Activated T-cell treated with anti-CD3 and anti-CD28 coated beads, Interleukin-2, amount 50 U/mL, for 4 hours (primary cell): ENCODE measurements at places on chromosomes 5 and 9.

DNA sequence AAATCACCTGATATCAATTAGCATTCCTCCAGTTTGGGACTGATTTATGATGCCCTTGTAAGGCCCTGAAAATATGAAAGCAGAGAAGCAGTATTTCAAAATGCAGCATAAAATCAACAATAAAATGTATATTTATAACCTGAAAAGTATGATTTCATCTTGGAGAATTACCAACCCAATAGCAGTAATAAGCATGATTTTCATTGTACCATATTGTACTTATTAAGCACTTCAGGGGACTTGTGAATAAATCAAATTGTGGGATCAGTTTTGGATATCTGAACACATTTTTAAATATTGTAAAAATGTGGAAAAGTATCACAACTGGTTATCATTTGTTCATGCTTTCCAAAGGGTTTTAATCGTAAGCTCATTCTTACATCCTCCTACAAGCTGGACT, 250.8 kb downstream of the DMRT2 start:
- DNase-seq = no peak

DNA sequence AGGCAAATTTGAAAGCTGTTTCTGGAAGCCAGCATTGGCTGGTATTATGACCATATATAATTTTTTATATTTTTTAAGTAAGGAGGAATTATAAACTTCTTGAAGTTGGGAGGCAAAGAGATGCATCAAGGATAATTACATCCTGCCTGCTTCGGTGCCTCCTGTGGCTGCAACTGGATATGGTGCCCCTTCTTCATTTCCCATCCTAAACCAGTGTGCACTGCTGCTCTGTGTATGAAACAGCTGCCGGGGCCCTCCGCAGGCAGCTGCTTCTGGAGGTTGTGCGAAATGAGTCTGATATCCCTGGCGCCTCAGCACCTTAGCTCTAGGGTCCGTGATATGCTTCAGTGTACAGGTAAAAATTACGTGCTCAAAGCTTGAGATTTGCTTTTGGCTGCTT, 304.2 kb downstream of the ENC1 start:
- DNase-seq = no peak

DNA sequence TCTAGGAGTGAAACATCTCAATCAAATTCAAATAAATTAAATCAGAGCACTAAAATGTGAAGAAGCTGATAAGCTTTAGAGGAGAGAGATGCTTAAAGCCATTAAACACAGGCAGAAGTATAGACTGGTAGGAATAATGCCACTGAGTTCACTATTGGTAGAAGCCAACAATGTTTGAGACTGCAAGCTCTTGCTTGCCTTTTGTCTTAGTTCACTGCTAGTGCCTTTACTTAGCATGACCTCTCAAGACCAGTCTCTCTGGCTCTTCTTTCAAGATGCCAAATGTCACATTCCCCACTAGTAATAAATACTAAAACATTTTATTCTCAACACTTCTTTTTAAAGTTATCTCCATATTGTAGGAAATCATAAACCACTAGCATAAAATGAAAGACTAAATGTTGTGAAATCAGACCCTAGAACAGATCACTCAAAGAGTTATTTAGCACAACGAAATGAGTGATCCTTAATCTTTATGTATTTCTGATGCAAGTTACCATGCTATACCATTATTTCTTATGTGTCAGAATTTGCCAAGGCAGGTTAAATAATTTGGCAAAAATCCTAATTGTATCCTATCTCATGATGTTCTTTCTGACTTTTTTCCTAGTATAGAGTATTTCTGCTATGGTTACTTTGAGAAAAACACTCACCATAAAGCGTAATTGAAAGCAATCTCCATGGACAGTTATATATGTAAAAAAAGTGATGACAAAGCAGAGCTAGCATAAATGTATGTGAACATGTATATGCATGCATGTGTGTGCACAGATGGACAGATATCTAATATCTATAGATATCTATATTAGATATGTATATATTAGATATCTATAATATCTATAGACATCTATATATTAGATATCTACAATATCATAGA, 57.5 kb downstream of the PJA2 start:
- no peak for DNase-seq

GRCh38 chr5:73204332-73204731, 31.3 kb downstream of the TMEM174 start:
- DNase-seq = no peak

DNA sequence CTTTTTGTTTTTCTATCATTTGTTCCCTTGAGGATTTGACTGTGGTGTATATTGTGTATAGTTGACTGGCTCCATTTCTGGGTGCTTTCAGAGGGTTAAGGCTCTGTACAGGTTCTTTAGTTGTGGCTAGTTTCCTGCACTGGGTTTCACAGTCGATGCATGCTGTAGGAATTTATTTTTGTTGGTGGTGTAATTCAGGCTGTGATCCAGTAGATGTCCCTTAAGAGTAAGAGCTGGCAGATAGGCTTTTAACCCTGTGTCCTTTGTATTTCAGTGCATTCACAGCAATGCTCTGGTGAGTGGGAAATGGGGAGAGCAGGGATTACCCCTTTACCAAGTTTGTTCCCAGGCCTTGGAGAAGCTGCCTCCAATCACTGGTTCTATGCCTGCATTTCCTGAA, 112.9 kb downstream of the SPATA31D1 start:
- DNase-seq = no peak

- no peak for DNase-seq
Observed at GRCh38 chr5:160274483-160274931, 37.9 kb downstream of the CCNJL start.

GRCh38 chr5:2068531-2068930, 185.8 kb upstream of the IRX4 start:
- no peak for DNase-seq

DNA sequence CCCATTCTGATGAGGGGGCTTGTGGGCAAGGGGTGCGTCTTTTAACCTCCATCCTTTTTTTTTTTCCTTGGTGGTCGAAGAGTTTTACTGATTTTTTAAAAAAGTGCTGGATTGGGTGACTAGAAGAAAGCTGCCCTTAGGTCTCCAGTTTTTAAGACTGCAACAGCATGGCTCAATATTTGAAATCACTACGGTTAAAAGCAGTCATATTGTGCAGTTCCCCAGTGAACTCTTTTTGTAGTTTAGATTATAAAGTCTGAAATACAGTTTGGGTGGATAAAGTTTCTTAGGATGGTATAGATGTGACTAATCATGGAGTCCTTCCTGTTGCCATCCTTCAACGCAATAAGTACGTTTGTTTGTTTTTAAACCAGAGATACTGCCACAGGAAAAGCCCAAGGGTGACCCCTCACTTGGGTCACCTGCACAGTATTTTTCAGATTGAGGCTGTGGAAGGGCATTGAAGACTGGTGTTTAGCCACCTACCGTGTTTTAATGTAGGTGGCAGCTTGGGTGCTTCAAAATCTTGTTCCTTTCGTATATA, 520 bp upstream of the DHFR start:
- no peak for DNase-seq

DNA sequence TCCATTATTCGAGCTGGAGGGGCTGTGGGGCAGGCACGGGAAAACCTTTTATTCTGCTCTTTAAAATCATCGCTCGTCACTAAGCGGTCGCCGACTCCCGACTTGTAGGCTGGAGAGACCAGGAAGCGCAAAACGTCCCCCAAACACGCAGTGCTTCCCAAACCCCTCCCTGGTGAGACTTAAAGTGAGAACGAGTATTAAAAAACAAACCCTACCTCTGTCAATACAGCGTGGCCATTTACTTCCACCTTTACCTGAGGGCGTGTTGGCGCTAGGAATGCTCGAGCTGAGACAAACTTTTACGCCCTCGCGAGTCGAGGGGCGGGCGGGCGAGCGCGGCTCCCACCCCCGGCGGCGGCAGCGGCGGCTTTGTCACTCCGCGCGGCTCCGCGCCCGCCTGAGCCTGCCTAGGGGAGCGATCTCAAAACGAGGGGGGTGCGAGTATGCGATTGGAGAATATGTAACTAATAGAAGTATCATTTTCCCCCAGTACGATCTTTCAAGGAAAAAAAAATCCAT, at the start of gene NR2F1-AS1:
Gene NR2F1-AS1, minus strand, starts transcription at position 293 of the 519 bp plus-strand sequence.
- DNase-seq = no peak

GRCh38 chr9:116555556-116556155, 131.4 kb upstream of the TRIM32 start:
- no peak for DNase-seq

DNA sequence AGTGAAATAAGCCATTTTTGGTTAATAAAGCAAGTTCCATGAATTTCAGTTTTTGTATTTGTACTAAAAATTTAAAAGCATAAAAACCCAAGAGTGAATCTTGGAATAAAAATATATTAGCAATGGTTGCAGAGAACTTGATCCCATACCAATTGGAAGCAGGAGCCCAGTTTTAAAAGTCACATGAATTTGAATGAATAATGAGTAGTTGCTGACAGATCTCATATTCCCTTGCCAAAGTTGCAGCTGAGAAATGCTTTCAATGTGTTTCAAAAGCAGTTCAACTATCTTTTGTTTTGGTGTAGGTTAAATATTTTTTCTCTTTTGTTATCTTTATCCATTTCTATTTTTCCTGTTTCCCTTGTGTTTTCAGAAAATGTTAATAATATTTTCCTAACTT, 818.6 kb downstream of the CDH18 start:
- DNase-seq = no peak

DNA sequence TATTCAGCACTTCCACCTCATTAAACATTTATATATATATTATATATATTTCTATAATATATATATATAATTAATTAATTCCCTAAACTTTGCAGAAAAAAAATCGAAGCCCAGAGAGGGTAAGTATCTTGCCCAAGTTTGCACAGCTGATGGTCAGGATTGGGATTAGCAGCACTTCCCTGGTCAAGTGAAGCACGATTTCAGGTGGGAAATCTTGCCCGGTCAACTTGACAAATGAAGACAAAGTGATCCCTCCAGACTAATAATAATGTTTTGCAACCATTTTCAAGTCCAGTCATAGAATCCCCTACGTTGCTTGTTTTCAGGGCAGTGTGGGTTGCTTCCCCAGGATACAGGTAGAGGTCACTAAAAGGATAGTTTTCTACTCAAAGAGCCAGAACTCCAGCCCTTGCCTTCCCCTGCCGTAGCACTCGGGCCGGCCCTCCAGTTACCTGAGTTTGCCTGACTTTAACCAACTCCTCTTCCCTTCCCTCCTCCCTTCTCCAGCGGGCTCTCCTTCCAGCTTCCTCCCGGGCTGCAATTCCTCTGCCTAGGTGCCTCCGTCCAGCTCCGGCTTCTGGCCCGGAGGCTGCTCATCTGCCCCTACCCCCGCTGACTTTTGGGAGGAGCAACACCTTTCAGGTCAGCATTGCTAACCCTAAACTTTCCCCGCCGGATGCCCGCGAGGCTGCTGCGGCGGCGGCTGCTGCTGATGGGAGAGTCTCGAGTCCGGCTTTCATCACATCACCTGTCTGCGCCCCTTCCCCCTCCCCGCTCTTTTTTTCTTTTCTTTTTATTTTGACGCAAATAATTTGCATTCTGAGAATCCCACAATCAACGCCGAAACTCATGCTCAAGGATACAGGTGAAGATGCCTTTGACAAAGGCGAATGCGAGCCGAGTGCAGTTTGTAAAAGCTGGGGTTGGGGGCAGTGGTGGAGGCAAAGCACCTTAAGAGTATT, 930 bp downstream of the PRLR start:
- DNase-seq = no peak

GRCh38 chr5:90949469-90950358, 391.1 kb downstream of the ADGRV1 start:
- no peak for DNase-seq

DNA sequence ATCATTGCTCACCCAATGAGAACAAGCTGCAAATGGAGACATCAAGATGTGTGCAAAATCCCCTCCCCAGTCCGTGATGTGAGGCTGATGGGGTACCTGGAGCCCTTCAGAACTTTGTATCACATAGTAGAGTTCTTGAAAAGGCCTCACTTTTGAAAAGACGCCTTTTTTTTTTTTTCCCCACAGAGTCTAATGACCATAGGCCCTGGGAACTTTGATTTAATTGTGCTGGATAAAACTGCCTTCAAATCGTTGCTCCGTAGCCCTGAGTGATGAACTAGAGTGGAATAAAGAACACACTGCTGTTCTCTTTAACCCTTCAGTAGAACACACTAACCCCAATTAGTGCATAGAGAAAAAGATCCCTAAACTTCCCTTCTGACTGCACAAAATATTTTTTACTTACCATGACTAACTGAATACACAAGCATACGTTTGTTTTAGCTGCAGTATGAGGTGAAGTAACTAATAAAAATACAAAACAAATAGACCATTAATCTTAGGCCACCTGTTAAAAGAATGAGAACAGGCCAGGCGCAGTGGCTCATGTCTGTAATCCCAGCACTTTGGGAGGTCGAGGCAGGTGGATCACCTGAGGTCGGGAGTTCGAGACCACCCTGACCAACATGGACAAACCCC, 15.1 kb downstream of the PSAT1 start:
- no peak for DNase-seq

GRCh38 chr5:60161340-60161934, 267.9 kb upstream of the PDE4D start:
- no peak for DNase-seq

DNA sequence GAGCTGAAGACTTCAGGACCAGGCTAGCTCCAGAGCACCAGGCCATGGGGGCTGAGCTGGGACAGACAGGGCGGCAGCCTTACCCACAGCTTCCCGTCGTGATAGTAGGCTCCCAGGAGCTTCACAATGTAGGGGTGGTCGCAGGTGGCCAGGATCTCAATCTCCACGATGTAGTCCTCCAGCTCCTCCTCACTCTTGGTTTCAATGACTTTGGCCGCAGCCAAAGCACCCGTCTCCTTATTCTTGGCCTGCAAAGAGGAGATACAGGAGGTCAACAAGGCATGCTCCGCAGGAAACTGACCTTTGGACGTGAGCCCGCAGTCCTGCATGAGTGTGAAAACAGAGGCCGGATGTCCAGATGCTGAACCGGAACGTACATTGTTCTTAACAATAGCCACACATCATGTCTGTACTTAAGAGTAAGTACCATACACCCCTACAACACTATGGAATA, 31.5 kb downstream of the STK10 start:
- DNase-seq = no peak

GRCh38 chr9:35051069-35051967, 21.1 kb downstream of the VCP start:
- DNase-seq = peak; percentile 50

- peak; percentile 41 for DNase-seq
Observed at GRCh38 chr9:20683351-20684034, 566 bp upstream of the FOCAD start.
